ENCODE measurements at places on chromosomes 5 and 9.

DNA sequence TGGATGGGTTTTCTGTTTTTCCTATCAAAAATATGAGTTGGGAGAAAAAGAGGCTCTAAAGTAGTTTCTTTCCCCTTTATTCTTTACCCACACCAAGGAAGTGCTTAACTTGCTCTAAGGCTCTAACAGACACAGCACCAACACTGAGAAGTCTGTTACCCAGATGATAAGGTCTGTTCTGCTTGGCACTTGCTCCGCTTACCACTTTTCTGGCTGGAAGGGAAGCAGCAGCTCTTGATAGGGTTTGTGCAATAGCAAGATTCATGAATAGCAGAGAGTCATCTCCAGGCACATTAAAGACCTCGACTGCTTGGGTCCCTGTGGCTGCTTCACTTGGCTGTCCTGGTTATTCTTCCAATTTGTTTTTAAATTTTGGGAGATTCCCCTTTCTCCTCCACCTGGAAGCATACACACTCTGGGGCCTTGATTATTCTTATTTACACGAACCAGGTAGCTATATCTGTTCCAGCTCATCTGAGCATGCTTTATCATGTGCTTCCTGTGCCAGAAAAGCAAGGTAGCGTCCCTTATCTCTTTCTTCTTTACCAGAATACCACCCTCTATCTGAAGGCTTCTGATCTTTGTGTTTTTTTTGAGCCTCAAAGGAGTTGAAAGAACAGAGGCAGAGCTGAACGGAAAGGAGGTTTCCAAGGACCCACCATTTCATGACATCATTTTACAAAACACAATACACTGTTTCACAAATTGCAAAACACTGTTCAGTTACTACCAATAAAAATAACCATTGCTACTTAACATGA is 24.8 kb downstream of the PPP3R2 start:
- no peak for DNase-seq

- no peak for DNase-seq
Measured at GRCh38 chr5:111976705-111977435, 219.9 kb upstream of the NREP start.

DNA sequence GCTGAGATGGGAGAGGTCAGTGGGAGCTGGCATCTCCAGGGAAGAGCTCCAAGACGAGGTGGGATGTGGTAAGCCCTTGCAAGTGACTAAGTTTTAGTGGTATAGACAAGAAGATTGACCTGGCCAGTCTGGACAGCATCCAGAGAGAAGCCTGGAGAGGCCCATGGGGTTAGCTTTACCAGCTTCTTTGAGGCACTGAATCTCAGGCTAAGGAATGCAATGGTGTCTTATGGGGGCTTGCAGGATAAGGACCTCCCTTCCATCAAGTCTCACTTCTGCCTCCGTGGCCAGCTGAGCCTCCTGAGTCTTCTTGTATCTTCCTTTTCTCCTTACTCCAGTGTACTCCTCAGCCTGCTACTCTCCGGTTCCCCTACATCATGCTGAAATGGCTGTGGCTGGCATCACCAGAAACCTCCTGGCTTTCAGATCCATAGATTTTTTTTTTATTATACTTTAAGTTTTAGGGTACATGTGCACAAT is 56.5 kb upstream of the JADE2 start:
- no peak for DNase-seq

DNA sequence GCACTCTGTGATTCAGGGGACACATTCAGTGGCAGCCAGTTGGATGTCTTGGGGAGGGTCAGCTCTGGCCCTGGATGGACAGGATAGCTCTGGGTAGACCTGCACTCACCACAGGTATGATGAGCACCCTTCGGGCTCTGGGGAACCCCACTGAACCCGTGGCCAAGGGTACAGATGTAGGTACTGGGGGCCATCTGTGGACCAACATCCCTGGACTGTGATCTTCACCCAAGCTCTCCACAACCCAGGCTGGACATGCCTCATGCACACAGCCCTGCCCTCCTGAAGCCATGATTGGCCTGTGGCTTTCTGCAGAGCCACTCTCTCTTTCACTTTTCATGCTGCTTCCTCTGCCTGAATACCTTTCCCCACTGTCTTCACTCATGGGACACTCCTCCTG is 15.6 kb upstream of the ACSL6 start:
- no peak for DNase-seq

- DNase-seq = no peak
Measured at GRCh38 chr9:124442379-124442778, 7.9 kb upstream of the ADGRD2 start.

- no peak for DNase-seq
Measured at GRCh38 chr9:83281306-83282255, 218.6 kb upstream of the RASEF start.

DNA sequence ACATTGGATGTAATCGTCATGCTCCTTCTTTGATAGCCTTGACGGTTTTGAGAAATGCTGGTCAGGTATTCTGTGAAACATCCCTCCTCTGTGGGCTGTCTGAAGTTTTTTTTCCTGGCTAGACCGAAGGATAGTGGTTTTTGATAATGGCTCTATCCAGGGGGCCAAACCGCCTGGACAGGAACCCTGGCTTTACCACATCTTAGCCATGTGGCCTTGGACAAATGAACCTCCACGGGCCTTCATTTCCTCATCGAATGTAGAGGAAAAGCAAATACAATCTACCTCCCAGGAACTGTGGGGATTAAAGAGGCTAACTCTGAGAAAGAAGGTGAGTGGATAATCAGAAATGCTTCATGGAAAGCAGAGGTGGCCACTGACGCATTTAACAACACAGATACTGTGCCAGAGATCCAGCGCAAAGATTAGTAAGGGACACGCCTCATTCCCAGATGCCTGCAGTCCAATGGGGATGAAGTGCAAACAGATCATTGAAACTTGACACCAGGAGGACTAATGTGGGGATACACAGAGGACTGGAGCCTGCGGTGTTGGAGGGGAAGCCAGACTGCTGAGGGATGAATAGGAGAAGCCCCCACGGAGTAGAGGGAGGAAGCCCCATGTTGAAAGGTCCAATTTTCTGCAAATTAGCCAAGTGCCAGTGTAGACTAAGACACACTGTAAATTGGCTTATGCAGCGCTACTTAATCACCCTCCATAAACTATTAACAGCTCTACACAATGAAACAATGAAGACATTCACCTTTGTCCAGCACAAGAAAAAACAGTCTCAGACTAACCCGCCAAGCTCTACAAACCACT is 41.6 kb downstream of the MYO10 start:
- DNase-seq = no peak

DNA sequence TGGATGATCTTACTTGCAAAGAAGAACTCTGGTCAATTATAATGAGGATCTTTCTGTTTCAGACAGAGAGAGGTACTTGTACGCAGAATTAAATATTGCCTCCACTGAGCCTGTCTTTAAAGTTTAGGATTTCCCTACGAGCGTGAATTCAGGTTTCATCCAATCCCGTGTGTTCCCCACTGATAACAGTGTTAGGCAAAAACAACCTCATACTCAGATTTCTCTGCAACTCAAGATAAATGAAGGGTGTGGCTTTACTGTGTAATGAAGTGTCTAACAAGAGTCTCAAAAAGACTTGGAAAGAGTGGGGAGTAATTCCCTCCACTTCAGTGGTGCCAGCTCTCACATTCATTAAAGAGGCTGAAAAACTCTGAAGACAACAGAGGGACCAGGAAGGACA is 53.2 kb upstream of the ACO1 start:
- no peak for DNase-seq

DNA sequence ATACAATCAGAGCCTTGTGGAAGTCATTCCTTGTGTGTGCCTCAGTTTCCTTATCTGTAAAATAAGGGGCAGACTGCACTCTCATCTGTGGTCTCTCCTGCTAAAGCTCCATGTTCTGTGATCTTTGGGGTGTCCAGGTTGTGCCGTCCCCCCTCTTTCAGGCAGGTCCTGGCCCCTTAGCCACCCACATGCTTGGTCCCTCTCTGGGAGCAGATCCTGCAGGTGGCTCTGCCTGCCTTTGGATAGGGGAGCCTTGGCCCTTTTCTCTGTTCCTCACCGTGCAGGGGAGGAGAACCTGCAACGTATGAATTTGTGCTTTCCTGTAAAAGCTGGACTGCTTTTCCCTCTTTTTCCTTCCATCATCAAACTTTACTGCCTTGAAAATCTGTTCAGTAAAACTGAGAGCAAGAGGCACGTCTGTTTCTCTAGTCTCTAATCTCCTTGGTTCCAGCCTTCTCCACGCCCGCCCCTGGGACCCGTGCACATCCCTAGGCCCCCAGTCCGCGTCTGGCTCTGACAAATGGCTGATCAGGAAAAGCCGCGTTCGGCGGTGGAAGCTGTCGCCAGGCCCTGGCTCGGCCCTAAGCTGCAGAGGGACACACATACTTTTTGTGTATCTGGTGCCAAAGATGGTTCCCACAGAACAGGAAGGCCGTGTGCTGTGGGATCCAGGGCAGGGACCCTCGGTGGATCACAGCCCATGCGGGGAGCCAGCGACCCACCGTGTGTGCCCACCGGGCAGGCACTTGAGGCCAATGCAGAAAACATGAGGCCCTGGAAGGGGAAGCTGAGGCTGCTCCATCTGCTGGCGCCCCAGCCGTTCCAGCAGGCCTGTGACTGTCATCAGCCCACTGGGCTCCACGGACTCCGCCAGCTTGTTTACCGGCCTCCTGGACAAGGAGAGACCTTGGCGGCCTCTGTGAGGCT is 43.4 kb upstream of the COL5A1 start:
- no peak for DNase-seq

DNA sequence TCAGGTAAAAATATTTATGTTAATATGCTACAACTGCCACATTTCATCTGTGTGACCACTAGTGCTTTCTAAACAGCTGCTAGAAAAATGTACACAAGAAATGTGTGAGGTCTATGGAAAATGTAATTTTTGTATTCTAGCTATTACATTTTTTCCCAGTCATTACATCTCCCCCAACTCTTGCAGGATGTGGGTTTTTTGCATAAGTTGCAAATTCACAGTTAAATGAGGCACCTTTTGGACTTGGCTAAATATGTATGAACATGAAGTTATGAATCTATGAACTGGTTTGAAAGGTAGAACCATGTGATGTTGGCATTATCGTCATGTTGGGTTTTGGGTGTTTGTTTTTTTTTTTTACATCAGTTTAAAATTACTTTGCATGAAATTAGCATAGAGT is 590.4 kb upstream of the WWC1 start:
- DNase-seq = no peak

DNA sequence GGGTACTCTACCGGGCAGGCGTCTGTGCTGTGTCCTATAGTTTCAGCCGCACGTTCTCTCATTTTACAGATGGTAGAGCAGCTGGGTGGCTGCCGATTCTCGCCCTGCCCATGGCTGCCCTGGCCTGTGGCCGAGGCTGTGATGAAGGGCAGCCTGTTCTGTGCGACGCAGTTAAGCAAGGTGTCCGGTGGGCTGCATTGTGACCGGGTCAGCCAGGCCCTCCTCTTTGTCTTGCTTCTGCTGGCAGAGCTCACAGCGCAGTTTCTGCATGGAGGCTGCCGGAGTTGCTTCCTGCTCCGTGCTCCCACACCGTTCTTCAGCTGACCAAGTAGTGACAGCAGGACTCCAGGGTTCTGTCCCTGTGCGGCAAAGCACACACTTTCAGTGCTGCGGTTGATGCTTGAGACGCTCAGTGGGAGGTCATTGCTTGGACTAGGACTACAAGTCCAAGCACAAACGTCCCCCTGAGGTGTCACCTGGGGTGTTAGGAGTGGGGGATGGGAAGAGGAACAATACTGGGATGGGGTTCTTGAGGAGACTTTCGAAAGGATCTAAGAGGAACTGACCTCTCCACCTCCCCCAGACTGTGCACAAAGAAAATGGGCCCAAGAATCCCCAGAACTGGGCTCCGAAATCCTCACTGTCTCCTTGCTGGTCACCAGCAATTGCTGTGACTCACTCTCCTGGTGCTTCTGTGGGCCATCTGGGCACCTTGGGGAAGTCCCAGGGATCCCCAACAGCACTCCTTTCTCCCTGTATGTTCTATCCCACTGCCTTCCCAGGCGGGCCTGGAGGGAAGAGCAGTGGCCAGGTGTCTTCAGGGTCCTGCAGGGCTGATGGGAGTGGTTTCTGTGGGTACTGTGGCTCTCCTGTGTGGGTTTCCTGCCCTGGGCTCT is 58.2 kb downstream of the GADD45G start:
- DNase-seq = no peak
